ENCODE measurements at places on chromosomes 5 and 9.

DNA sequence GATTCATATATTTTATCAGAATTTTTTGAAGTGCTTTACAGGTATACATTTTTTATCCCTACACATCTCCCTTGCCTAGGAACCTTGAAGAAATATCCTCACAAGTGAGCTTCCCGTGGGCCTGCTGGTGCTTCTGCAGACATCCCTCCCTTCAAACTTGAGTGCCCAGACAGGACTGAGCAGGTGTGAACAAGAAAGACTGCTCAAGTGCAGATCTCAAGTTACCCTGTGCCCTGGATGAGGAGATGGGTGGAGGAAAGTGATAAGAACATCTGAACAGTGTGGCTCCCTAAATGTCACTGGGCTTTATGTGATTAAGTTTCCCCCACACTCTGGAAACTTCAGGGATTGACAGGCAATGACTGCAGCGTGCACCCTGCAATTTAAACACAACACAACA lies 209.8 kb downstream of the TLE1 start:
- DNase-seq, result no peak

DNA sequence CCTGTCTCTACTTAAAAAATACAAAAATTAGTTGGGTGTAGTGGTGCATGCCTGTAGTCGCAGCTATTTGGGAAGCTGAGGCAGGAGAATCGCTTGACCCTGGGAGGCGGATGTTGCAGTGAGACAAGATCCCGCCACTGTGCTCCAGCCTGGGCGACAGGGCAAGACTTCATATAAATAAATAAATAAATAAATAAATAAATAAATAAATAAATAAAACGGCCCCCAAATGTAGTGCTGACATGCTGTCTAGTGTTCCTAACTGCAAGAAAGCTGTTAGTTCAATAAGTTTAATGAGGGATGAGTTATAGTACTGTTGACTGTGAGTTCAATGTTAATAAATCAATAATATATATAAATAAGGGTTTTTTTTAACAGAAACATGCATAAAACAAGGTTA lies 7.5 kb upstream of the CYFIP2 start:
- DNase-seq, result no peak

DNA sequence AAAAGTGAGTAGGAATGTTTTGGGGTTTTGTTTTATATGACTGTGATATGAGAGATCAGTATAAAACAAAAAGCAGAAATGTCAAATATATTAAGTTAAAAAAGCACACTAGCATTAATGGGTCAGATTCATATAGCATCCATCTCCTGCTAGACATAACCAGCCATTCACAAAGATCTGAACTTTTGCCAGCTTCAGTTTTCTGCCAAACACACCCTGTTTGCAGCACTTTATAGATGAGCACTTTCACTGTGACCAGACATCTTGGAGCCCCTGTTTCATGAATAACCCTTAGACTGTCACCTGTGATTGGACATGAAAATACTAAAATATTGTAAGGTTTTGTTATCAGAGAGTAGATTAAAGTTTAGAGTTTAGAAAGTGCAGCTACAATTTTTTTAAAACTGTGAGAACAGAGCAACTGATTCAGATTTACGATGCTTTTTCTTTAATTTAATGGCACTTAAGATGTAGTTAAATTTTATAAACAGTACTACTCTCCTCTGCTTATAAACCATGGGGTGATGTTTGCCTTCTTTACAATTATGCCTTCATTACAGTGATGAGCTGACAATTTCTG lies 142.6 kb downstream of the KCTD16 start:
- no peak for DNase-seq

DNA sequence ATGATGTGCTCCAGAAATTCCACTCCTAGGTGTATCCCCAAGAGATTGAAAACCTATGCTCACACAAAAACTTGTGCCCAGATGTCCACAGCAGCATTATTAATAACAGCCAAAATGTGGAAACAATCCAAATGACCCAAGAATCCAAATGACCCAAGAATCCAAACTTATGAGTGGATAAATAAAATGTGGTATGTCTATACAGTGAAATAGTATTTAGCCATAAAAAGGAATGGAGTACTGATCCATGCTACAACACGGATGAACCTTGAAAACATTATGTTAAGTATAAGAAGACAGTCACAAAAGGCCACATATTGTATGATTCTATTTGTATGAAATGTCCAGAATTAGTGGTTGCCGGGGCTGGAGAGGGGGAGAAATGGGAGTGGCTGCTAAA lies 80.3 kb downstream of the PSD2 start:
- no peak for DNase-seq

DNA sequence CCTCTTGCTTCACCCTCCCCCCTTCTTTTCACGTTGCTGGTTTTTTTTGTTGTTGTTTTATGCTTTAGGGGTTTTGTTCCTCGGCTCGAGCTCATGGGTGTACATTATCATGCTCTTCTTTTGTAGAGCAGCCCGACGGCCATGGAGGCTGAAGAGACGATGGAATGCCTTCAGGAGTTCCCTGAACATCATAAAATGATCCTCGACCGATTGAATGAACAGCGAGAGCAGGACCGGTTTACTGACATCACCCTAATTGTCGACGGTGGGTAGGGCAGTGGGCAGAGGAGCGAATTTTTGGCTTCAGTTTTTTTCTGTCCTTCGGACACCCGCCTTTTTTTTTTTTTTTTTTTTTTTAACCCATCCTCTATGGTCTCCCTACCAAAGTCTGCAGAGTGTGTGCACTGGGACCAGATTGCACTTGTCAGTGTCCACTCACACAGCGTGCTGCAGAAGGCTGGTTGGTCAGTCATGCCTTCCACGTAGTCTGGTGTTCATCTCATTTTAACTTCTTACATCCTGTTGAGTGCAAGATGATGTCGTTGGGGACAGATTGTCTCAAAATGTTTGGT lies 1.3 kb downstream of the ZNF131 start:
- DNase-seq, result no peak

- DNase-seq, result no peak
These were observed 651 bp downstream of the TRIM23 start for GRCh38 chr5:65623482-65623881.

DNA sequence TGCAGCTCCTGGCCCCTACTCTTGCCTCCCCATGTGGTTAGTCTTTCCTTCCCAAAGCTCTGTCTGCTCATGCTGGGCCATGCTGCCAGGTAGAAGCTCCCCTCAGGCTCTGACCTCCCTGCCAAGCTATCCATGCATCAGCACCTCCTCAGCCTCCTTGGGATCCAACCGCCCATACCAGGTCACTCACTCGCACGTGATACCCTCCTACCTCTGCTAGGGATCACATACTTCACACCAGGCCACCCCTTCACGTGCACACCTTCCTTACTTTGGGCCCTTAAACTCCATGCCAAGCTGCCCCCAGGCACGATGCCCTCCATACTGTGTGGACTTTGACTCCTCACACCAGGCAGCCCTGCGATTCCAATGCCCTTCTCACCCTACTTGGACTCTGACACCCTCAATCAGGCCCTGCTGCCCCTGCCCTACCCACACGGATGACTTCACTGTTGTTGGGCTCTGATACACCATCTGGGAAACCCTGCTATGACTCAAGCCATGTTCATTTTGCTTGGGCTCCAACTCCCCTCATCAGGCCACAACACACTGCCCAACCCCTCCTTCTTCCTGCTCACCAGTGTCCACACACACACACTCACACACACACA lies 34.1 kb downstream of the ZNF483 start:
- DNase-seq, result no peak

DNA sequence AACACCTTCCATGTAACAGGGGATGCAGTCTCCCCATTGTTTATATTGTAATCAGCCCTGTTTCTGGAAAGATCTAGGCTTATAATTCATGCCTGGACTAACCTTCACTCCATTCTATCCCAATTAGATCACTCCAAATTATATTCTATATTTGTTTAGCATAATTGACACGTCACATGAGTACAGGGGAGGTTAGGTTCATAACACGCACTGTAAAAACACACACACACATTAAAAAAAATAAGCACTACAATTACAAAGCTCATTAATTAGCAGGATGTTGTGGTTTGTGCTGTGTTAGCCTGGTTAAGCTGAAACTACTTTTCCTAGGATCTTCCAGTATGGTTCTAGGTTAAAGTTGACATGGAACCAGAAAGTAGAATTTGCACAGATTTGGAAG lies 126.0 kb downstream of the MLLT3 start:
- no peak for DNase-seq

GRCh38 chr9:88623698-88624097 lies 88.7 kb downstream of the NXNL2 start:
- no peak for DNase-seq

DNA sequence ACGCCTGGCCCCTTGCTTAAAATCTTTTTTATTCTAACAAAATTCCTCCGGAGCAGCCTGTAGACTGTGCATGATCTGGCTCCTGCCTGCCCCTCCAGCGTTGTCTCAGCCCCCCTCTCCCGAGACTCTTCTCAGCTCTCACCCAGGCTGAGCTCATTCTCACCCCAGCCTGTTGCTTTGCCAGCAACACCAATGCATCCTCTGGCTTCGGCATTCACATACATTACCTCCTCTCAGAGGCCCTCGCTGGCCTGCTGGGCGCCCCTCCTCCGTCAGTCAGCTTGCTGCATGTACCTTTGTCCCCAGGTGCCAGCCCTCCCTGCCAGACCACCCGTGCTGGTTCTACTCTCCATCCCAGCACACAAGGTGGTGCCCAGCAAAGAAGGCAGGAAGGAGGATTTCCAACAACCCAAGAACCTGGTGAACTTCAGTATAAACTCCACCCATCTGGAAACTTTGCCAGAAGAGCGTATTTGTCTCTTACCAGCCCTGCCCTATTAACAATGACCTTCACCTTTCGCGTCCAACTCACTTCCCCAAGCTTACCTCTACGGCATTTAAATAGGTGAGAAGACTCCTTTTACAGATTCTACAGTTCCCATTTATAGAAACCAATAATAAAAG lies 35.0 kb downstream of the MYO10 start:
- DNase-seq, result no peak

DNA sequence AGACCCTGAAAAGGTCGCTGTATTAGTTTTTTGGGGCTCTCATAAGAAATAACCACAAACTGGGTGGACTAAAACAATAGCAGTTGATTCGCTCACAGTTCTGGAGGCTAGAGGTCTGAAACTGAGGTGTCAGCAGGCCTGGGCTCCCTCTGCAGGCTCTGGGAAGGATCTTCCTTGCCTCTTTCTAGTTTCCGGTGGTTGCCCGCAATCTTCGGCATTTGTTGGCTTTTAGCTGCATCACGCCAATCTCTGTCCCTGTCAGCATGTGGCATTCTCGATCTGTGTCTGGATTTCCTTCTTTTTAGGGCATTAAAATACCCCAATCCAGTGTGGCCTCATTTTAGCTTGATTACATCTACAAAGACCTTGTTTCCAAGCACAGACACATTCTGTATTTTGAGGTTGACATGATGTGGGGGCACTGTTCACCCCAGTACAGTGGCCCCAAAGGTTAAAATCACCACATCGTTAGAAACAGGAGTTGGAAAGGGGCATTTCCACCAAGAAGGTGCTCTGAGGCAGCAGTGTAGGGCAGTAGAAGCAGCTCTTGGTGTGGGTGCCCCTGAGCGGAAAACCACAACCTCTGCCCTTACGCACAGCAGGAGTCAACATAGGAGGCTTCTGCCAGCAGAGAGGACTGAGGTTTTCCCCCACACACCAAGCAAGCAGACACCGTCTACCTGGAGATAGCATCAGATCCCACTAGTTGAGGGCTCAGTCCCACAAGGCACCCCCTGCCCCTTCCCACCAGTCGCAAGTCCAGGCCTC lies 13.5 kb downstream of the ZNF79 start:
- DNase-seq, result no peak

DNA sequence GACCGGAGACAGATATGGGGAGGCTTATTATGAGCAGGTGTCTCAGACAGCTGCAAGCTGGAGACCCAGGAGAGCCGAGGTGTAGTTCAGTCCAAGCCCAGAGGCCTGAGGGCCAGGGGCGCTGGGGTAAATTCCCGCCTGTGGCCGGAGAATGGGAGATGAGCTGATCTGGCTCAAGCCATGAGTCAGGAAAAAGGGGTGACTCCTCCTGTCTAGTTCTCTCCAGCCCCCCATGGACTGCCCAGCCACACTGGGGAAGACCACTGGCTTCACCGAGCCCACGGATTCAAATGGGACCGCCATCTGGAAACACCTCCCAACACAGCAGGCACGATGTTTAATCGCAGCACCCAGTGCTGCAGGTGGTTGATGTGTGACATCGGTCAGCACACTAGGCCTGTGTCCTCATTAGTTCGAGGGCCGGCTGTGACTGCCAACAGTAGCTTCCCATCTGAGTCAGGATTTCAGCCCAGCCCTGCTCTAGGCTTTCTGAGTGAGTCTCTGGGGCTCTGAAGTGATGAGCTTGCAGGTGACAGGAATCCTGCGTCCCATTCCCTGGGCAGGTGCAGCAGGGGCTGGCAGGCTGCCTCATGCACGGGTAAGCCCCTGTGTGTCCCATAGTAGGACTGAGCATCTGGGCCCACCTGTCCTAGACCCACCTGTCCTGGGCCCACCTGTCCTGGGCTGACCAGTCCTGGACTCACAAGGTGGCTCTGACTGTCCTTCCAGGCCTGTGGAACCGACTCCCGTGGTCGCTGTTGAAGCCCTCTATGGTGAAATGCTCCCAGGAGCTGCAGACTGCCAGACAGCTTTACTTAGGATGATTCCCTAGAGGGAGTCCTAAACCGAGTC lies 49.7 kb downstream of the AHRR start:
- no peak for DNase-seq

DNA sequence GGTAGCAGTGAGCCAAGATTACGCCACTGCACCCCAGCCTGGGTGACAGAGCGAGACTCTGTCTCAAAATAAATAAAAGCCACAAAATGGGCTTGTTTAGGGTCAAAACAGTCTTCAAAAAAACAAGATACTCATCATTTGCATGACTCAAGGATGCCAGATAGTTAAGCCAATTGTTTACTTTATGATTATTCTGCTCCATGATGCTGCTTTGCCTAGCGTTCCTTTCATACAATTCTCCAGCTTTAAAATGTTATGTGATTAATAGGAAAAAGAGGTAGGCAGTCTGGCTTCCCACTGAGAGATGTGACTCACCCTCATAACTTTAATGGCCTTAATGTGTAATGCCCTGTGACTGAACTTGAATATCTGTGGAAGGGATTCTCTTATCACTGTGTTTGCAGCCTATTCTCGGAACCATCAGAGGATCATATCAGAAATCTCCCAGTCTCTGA lies 364.6 kb upstream of the TRPC7 start:
- no peak for DNase-seq

DNA sequence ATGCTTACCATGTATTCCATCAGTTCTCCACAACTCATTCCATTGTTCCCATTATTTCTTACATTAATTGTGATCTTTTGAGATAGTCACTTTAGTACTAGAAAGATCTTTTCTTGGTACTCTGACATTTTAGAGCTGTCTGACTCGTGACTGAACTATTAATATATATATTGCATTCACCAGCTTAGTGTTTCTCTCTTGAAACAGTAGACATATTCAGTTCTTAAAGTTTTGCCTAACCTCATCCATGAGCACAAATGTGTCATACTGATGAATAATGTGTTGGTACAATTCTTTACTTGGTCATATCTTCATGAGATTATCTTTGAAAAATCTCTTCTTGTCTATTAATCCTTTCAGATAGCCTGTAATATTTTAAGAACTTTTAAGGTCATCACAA lies 74.3 kb downstream of the NLN start:
- no peak for DNase-seq
